Renal pelvis (tissue), 12 donors: ENCODE measurements at places on chromosomes 1 and 21. TPM values are rescaled to one million over a fixed set of nuclear protein-coding genes. Genes with fewer than 3 reads are reported as not detected.

GRCh38 chr1:62672029-62672428, 16.2 kb downstream of the DOCK7 start:
- no peak for DNase-seq

DNA sequence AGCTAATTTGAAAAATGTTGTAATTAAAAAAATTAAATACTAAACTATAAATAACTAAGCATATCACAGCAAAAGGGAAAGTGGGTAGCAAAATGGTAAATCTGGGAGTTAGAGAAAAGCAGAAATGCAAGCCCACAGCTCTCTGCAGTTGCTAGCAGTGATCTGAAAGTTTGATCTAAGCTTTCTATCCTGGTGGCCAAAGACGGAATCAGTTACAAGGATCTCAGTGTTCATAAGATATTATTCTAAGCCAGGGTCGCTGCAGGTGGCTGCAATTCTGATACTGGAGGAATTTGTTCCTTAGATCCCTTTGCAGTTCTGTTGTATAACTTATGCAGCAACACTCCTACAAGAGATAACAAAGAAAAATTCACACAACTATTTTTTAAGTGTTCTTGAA, 363.7 kb downstream of the SETD4 start:
- DNase-seq, result no peak

ANP32E gene
- polyA plus RNA-seq, result 112 TPM

DNA sequence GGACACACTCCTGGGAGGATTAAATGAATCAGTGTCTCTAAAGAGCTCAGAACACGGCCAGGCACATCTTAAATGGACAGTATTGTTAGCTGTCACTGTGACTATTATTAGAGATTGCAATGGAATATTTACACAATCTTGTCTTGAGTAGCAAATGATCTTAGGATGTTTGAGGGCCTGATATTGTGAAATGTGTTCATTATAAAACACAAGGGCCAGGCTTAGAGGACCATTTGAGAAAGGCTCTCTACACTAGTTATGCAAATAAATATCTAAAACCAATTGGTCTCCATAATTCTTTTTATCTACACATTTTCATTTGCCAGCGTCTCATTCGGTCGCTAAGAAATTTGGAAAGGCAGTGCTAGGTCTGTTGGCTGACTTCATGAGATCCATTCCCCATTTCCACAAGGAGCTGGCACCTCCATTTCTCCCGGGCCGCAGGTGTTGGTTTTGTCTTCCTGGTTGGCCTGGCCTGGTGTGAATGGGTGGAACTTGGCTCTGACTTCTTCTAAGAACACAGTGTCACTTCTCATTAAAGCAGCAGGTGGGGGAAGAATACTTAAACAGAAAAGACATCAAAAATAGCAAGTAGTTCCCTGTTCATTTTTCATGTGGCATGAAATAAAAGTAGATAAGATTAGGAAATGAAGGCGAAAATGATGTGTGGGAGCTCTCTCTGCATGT, 56.0 kb upstream of the PLXNA2 start:
- no peak for DNase-seq

SLAMF7 gene
- 0.30 TPM for polyA plus RNA-seq

DNA sequence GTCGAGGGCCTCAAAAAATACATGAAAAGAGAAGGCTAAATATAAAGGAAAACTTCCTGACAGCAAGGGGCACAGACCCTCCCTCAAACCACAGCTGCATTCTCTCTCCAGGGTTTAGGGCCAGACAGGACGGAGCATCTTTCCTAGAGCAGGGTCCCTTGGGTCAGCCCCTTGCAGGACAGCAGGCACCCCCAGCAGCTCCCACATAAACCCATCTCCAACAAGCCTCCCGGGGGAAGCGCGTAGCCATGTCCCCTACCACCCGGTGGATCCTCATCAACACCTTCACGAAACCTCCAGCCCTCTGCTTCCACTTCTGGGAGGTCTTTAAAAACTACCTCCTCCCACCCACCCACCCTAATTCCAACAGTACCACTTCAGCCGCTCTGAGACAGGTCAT, 59.5 kb downstream of the CD46 start:
- DNase-seq, result no peak

TMCC2 gene
- 7.3 TPM for polyA plus RNA-seq

- DNase-seq, result no peak
Observed at GRCh38 chr1:183484254-183484653, 12.0 kb downstream of the SMG7 start.

- DNase-seq, result peak; percentile 14
Observed at GRCh38 chr1:178434899-178435435, 61.8 kb downstream of the CLEC20A start.

DNA sequence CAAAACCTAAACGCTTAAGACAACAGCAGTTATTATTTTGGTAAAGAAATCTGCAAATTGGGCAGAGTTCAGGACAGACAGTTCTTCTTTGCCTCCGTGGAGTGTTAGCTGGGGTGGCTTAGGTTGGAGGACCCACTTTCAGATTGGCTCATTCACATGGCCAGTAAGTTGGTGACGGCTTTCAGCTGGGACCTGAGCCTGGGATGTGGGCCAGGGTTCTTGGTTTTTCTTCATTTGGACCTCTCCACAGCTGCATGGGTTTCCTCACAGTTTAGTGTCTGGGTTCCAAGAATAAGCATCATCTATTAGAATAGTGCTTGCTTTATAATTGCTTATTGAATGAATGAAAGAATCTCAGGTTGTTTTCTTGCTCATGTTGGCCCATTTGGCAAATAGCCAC, 72.2 kb downstream of the ATF6 start:
- DNase-seq, result no peak

EPHX1 gene
- polyA plus RNA-seq, result 58.9 TPM

GRCh38 chr1:214719207-214719606, 116.2 kb downstream of the CENPF start:
- DNase-seq, result no peak

DNA sequence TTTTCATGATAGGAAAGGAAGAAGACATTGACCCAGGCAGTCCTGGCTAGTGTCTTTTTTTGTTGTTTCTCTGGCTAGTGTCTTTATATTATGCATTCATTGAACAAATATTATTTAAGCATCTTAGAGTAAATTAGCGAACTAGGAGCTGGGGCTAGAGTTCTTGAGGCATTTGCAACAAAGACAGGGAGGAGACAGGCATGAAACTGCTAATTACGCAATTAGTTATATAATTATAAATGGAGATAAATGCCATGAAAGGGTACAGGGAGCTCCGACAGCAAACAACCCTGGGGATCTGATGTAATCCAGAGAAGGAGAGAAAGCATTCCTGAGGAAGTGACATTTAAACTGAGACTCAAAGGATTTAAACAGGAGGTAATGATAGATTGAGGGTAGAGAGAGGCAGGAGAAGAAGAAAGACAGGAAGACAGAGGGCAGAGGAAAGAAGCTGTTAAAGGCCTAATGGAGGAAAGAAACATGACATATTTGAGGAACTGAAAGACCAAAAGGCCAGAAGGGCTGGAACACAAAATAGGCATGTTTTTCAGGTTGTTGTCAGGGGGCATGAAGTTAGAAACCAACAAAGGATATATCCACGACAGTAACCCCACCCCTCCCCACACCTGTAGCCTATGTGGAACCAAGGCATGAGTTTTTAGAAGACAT, 99.5 kb upstream of the GJB5 start:
- DNase-seq, result no peak

MEX3A gene
- polyA plus RNA-seq, result 50.1 TPM

GRCh38 chr1:157269656-157270375, 131.6 kb upstream of the ETV3 start:
- DNase-seq, result no peak

- DNase-seq, result no peak
Observed at GRCh38 chr1:231334079-231334666, 3.5 kb downstream of the EXOC8 start.

CD160 gene
- polyA plus RNA-seq, result 2.6 TPM

DNA sequence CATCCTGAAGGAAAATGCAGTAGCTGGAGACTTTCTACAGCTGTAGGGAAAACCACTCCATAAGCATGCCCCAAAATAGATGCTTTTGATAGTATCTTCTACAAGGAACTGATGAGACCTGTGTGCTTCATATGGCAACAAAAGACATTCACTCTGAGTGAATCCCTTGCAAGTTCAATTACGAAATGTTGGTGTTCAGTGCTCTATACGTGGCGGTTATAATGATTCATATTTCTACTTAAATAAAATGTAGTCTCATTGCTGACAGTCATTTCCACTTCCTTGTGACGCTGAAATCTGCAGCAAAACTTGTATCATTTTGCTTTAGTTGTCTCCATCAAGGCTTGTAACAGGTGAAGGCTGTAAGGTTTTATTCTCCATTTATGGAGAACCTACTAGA, 20.6 kb downstream of the TOR1AIP2 start:
- no peak for DNase-seq

DNA sequence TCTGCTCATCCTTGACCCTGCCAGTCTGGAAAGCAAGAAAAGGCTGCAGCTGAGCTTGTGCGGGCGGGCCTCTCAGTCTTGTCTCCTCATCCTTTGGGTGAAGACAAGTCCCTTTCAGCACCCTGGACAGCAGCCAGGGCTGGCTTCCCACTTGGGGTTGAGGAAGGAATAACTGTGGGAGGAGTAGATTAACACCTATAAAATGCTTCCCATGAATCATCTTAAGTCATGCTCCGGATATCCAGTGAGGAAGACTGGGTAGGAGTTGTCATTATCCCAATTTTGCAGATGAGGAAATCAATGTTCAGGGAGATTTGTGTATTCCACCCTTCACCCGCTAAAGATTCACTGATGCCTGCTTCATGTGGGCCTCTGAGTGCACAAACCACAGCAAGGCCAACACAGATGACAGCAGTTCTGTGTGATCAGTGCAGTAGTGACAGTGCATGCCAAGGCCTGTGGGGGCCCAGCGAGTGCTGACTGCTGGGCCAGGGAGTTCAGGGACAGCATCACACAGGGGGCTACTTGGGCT, 20.1 kb upstream of the COL16A1 start:
- peak; percentile 87 for DNase-seq

- no peak for DNase-seq
Observed at GRCh38 chr1:39089931-39090521, 63.9 kb downstream of the NDUFS5 start.
